ENCODE measurements at places on chromosomes 16 and 17. TPM values are rescaled to one million over a fixed set of nuclear protein-coding genes. Genes with fewer than 3 reads are reported as not detected.

- DNase-seq: peak; percentile 72
Observed at GRCh38 chr17:78883089-78883532, 19.9 kb downstream of the CEP295NL start.

- peak; percentile 15 for DNase-seq
Observed at GRCh38 chr17:38352245-38353085, 821 bp downstream of the SOCS7 start.

GRCh38 chr16:84271866-84272265 lies 22.8 kb upstream of the WFDC1 start:
- no peak for DNase-seq

GRCh38 chr16:46789499-46790414 lies 41.2 kb downstream of the C16orf87 start:
- DNase-seq: peak; percentile 46

DNA sequence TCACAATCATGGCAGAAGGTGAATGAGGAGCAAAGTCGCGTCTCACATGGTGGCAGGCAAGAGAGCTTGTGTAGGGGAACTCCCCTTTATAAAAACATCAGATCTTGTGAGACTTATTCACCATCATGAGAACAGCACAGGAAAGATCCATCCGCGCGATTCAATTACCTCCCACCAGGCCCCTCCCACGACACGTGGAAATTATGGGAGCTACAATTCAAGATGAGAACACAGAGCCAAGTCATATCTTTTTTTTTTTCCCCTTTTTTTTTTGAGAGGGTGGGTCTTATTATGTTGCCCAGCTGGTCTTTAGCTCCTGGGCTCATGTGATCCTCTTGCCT lies 60.0 kb downstream of the RPTOR start:
- no peak for DNase-seq

DNA sequence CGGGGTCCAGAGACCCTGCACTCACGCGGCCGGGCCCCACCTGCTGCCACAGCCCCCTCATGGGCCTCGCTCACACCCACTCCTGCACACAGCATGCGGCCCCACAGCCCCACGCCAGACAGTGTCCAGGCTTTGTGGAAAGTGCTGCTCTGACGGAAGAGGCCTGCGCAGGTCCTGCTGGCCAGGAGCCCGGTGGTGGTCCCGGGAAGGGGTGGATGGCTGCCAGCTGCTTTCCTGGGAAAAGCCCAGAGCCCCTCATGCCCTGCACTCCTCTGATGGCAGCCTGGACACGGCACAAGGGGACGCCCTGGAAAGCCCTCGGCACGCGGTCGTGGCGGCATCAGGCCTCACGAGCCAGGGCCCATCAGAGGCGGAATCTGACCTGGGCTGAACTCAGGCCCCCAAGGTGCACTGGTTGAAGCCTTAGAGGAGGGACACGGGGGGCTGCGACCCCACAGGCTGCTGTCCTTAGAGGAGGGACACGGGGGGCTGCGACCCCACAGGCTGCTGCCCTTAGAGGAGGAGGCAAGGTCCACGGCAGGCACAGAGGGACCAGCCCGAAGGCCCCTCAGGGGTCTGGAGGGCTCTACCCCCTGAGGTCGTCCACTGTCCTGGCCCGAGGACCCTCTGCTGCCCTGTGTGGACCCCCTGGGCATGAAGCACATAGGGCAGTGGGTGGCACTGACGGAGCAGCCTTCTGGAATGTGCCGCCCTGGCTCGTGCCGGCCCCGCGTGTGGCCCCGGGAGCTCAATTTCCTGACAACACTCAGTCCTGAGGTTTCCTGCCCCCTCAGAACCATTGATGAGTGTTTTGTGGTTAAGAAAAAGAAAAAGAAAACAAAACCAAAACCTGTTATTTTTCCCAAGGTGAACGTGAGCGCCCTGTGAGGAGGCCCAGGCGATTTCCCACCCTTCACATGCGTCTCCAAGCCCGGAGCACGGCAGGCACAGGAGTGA lies 22.1 kb downstream of the SOX8 start:
- peak; percentile 23 for DNase-seq

DNA sequence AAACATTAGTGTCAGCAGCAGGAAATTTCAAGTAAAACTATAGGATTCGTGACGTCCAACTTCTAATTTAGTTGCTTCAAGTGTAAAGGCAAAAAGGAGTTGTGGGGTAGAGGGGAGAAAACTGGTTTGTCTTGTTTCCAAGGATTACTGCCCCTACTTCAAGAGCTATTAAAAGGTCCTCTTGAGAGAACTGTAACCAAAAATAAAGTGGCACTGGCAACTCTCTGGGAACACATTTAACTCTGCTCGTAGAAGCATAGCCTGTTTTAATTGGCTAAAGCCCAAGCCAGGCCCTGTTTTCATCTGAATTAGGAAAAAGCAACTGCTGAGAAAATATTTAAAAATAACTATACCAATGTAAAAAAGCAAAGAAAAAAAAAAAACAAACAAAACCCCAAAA lies 51.8 kb upstream of the AKAP1 start:
- DNase-seq: no peak

Gene TBX6
- 0.22 TPM for total RNA-seq

GRCh38 chr17:55580596-55581133 lies 69.4 kb upstream of the SMIM36 start:
- no peak for DNase-seq

GRCh38 chr17:16406742-16407674 lies 8.4 kb upstream of the TRPV2 start:
- DNase-seq: peak; percentile 29

Gene TOP2A
- 7.3 TPM for total RNA-seq

GRCh38 chr17:28573521-28573920 lies 2.2 kb upstream of the PIGS start:
- DNase-seq: no peak

GRCh38 chr17:73549841-73550430 lies 94.3 kb downstream of the SDK2 start:
- no peak for DNase-seq

DNA sequence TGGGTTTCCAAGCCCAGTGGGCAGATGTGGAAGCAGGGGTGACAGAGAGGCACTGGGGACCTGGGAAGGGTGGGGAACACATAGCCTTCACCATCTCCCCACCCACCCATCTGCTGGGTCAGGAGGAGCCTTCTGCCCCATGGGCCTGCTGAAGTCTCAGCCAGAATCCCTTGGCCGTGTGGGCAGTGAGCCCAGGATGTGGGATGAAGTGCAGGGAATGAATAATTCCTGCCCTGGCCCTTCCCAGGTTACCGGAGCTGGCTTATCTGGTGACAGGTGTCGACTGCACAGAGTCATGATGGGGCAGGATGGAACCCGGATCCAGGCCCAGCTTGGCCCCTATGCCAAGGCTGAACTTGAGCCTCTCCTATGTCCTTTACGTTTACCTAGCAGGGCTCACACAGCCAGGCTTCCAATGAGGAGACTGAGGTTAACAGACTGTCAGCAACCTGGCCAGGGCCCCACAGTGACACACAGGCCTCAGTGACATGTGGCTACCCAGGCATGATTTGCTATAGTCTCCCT lies 17.5 kb downstream of the ATP2A3 start:
- DNase-seq: no peak

Gene RRAD
- total RNA-seq: 12.1 TPM

DNA sequence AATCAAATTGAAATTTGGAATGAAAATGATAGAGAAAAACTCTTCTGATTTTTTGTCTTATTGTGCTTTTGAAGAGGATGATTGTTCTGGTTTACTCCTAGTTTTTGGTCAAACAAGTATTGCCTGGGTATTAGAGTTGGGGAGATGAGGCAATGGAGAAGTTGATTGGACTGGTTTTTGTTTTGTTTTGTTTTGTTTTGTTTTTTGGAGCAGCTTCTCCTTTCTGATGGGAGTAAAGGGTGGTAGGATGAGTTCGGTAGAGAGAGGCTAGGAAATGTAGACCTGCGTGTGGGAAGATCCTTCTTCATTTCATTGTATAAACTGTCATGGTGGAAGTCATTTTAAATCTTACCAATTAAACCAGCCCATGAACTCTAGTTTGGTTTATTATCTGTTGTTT lies 17.7 kb downstream of the ATP6V0A1 start:
- DNase-seq: no peak

GRCh38 chr17:40349895-40350688 lies 14.4 kb downstream of the GJD3 start:
- peak; percentile 39 for DNase-seq

DNA sequence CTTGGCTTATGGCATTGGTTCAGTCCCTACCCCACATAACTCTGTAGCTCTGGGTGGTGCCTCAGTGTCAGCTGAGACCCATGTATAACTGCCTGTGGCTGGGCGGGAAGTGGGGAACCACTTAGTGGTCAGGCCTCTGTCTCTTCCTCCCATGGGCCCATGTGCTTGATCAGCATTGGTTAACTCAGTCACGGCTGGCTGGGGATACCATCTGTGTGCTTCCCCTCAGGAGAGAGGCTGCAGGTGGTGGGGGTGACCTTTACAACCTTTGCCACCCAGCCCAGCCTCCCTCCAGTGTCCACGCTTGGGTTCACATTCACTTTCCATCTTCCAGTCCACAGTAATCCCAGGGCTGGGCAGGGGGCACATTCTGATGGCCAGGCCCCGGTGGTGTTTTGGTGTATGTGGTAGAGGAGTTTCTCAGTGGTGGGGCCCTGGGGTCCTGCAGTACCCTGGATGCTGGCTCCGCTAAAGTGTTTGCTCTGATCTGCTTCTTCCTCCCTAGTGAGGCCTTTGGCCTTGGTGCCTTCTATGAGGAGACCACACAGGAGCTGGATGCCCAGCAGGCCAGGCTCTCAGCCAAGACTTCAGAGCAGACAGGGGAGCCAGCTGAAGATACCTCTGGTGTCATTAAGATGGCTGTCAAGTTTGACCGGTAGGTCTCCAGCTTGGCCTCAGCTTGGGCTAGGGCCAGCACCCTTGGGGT lies 10.2 kb upstream of the NFATC3 start:
- no peak for DNase-seq

GRCh38 chr16:50626868-50627267 lies 54.2 kb downstream of the SNX20 start:
- DNase-seq: no peak

GRCh38 chr17:50833510-50834428 lies 1.6 kb upstream of the WFIKKN2 start:
- DNase-seq: no peak

DNA sequence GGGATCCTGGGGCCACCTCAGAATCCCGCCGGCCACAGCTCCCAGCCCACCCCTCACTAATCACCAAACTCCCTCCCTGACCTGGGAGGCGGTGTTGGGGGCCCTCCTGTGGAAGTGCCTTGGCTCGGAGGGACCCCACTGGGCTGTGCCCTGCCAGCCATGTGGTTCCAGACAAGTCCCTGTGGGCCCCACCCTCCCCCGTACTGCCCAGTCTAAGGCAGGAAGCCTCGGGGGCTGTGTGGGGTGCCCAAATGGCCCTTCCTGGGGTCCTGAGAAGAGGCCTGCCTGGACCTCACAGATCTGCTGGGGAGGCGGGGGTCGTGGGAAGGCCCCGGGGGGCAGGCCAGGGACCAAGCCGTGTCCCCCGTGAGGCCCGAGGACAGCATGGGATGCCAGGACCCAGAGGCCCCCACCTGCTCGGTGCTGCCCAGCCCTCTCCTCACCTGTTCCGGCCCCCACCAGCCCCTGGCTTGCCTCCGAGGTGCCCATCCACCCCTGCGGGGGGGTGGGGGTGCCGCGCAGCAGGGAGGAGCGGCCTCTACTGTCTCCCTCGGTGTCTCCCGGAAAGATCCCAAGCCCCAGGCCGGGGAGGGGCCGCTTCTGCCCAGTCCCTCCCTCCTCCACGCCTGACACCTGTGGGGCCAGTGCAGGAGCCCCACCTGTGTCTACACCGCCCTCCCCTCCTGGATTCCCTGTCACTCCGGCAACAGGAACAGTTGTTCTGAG lies 9.3 kb upstream of the KREMEN2 start:
- no peak for DNase-seq

DNA sequence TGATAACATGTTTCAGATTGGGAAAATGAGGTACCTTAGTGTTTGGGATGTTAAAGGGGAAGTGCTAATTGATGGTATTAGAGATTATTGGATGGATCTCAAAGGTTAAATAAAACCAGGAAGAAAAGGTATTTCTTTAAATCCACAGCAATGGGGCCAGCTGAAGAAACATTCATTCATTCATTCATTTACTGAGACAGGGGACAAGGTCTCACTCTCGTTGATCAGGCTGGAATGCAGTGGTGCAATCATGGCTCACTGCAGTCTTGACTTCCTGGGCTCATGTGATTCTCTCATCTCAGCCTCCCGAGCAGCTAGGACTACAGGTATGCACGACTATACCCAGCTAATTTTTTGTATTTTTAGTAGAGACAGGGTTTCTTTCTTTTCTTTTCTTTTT lies 19.8 kb downstream of the EARS2 start:
- no peak for DNase-seq

DNA sequence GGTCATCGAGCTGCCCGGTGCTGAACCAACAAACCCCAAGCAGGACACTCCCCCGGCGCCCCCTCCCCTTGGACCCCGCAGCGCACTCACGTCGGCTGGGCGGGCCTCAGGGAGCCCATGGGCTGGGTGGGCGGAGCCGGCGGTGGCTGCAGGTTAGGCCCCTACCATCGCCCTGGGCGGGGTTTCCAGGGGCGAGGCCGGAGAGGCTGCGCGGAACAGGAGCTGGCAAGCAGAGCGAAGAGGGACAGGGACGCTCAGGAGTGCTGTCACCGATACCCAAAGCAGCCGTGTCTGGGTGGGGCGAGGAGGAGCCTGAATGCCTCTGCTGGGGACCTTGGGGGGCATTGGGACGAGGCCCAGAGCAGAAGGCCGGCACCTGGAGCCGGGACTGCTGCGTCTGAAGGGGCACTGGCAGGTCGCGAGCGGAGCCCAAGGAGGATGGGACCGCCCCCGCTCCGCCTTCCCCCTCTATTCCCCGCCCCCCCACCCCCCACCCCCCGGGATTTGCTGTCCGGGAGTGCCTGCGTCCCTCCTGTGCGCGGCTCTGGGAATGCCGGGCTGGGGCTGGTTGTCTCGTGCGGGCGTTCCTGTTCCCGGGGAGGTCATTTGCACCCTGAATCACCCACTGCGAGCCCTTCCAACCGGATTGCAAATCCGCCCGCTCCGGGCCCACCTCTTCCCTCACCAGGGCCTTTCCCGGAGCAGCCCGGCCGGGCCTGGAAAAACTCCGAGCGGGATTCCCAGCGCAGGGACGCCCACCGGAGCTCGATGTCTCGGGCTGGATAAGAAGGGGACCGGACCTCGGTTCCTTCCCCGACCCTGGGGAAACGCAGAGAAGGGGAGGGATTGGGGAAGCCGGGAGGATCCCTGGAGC lies 902 bp downstream of the ARHGAP27 start:
- no peak for DNase-seq

- no peak for DNase-seq
Observed at GRCh38 chr16:1909561-1910231, 8.5 kb downstream of the HS3ST6 start.

Gene ASGR2
- not detected for total RNA-seq

GRCh38 chr17:60888812-60889709 lies 211.4 kb downstream of the BCAS3 start:
- DNase-seq: peak; percentile 10

DNA sequence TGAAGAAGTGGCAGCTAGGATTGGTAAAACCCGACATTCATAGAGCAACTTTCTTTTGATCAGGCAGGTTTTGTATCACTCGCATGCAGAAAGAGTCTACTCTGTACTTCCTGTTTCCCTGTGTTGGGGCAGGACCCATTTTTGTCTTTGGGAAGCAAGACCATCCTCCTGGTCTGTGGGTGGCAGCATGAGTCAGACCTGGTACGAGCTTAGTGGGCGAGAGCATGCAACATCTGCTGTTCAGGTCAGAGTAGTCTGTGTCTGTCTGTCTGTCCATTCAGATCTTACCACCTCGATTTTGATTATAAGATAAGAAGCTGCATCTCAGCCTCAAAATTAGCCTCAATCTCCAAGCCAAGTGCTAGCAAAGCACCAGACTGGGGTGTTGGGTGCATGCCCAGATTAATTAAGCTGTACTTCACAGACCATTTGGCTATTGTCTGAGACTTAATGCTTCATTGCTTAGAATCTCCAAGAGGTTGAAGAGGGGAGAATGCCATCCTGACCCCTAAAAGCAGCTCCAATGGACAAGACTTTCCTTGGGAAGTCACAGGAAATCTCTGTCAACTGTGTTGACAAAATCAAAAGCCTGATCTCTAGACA lies 110.9 kb downstream of the XYLT1 start:
- DNase-seq: peak; percentile 71

All from astrocyte (in vitro differentiated cells and primary cell).